ENCODE measurements at places on chromosomes 7 and 10. TPM values are rescaled to one million over a fixed set of nuclear protein-coding genes. Genes with fewer than 3 reads are reported as not detected.

- DNase-seq = peak; percentile 90
These were observed 2.5 kb downstream of the LRCH4 start for GRCh38 chr7:100583132-100584053.

GRCh38 chr10:79424221-79425073 lies 21.0 kb downstream of the ZCCHC24 start:
- DNase-seq = no peak

DNA sequence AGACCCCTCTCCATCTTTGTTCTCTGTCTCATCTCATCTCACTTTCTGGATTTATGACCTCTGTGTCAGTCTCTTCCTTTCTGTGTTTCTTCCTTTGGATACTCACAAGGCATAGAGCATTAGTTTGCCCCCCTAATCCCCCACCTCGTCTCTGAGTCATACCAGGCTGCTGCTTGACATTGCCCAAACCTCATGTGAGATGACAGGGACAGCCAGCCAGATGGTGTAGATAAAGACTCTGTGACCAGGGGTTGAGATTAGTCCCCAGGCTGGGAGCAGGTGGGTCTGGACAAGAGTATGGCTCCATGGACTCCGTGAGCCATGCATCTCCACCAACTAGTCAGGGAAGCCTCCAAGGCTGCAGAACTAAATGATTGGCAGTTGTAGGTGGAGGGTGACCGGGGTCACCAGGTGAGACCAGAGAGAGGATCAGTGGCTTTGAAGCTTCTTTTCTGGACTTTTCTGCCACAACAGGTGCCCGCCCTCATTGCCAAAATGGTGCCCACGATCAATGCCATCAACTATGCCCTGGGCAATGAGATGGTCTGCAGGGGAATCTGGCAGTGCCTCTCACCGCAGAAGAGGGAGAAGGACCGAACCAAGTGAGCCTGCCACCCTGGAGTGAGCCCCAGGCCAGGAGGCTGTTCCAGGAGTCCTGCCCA lies 13.3 kb downstream of the RGR start:
- no peak for DNase-seq

- DNase-seq = peak; percentile 31
These were observed 427.7 kb downstream of the RPS24 start for GRCh38 chr10:78461333-78461732.

- DNase-seq = no peak
These were observed 2.3 kb downstream of the CELF2 start for GRCh38 chr10:11019724-11020547.

- peak; percentile 5 for DNase-seq
These were observed 154.4 kb upstream of the SH2B2 start for GRCh38 chr7:102132209-102132752.

GRCh38 chr7:150361402-150361801 lies 7.2 kb upstream of the REPIN1 start:
- no peak for DNase-seq

- no peak for DNase-seq
These were observed 46.3 kb downstream of the GOLGA7B start for GRCh38 chr10:97895915-97896314.

DNA sequence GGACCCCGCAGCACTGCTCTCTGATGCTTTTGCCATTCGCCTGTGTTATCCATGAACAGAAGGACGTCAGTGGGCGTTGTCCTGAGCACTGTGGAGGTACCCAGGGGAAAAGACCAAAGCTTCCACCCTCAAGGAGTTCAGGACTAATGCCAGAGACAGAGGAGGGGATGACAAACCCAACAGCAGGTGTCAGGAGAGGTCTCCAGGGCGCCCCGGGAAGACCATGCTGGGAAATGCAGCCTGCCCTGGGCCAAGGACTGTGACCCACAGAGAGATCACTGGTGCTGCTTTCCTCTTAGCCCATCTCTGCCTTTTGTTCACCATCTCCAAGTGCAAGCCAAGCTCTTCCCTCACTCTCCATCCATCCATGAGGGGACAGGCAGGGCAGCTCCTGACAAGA lies 166.8 kb upstream of the PFKP start:
- DNase-seq = no peak

DNA sequence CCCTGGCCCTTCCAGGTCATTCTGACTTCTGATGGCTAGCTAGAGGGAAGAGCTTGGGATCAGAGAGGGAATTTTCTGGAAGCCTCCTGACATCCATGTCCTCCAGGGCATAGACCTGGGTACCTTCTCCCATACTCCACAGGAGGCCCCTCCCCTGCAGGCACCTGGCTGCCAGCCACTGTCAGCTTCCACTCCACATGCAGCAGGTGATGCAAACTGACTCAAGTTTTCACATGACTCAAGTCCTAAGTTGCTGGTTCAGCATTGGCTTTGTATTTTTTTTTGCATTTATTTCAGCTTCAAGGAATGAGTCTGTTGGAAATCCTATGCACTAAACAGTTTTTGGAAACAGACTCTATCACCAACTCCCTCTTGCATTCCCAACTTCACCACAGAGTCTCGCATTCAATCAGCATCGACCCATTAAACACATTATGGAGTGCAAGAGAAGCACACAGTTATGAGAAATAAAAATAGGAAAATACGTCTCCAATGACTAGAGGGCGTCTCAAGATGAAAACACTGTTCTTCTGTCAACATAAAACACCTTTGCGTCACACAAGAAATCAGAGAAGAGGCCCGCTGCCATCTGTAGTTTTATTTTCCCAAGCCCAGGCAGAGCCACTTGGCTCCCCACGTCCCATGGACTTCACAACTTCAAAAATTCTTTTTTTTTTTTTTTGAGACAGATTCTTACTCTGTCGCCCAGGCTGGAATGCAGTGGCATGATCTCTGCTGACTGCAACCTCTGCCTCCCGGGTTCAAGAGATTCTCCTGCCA lies 362.6 kb upstream of the MGMT start:
- DNase-seq = no peak

DNA sequence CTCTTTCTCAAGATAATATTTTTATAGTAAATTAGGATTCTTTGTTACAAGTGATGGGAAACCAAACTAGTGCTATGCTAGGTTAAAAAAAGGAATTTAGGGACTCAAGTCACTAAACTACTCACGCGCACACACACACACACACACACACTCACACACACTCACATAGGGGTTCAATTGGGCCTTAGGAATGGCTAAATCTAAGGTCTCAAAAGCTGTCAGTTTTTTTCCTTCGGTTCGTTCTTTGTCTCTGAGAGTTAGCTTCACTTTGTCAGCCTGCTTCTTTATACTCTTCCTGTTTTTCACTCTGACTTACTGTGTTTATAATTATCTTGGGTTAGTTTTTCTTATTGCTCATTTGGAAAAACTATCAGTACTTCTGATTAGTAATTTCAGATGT lies 138.9 kb downstream of the ADK start:
- DNase-seq = no peak

- DNase-seq = no peak
These were observed 134.8 kb downstream of the OAT start for GRCh38 chr10:124283949-124284250.

DNA sequence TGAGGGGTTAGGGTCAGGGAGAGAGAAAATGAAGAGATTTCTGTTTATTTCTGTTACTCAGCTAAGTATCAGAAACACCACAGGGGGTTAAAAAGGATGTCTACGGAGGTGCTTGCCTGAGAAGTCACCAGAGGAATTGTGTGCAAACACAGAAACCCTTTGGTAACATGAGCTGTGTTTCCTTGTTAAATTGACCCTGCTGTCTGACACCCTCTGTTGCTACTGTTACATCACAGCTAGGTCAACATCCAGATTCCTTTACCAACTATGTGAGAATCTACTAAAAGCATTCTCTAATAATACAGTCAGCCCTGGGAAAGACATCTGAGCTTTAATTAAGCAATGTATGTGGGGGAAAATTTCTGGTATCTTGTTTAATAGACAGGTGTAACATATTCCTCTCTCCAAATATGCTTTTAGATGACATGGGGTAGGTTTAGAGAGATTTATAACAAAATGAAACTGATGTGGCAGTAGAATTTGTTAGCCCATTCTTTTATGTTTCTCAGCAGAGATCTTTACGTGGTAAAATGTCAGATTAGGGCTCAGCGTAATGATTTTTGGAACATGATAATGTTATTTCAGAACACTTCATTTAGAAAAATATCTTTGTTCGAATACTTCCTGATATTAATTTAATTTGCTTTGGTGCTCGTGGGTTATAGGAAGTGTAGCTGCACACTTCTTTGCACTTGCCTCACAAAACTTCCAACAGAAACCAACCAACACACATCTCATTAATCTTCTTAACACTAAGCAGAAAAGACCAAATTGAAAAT lies 168.0 kb upstream of the AHR start:
- no peak for DNase-seq

DNA sequence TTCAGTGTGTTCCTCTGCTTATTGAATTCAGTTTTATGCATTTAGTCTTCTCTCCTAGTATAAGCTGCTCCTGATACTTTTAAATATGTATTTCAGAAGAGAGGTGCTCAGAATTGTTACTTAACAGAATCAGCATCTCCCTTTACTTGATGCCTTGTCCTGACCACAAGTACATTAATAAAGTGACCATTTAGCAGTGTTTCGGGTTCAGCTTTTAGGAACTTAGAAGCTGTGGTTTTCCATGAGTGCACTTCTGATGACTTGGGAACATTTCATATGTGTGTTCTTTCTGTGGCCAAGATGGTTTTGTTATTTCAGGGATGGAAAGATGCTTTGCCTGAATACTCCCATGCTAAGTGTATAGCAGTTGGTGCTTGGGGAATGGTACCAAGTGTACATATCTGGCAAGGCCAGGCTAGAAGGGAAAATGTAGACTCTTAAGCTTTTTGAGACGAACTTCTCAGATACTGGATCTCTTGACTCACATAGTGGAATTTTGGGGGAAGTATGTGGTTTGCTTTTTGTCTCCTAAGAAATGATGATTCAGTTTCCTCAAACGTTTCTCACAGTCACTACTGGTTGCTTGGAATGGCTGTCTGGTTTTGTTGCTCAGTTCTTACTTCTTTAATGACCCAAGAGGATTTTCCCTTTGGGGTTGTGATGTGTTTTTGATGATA lies 17.2 kb downstream of the SGPL1 start:
- DNase-seq = no peak

DNA sequence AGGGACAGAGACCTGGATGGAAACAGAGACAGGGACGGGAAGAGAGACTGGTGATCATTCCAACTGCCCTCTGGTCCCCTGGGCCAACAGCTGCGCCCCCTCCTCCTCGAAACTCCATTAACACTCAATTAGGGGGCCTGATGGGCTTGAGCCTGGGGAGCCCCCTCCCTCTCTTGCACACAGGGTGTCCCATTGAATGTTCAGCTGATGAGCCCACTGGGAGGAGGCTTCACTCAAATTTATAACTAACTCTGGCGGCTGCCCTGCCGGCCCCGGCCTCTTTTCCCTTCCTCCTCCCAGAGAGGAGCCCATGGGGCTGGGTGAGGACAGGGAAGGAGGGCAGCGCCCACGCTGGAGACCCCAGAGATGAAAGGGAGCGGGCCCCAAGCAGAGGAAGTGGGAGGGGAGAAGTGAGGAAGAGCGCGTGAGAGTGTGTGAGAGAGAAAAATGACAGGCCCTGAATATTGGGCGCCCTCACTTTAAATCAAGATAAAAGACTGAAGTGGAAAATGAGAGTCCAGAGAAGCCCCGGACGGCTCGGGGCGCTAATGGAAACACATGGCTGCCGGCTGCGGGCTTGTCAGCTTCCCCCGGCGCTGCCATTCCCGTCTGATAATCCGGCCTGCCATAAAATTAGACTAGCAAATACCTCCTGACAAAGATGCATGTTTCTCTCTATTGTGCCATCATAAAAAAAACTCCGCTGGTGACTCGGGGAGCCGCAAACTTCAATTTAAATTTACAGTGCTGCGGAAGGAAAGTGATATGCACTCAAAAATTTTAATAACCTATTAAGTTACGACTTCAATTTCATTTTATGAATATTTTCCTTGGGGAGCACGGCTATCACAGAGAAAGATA lies 58.0 kb upstream of the PAX2 start:
- DNase-seq = no peak

DNA sequence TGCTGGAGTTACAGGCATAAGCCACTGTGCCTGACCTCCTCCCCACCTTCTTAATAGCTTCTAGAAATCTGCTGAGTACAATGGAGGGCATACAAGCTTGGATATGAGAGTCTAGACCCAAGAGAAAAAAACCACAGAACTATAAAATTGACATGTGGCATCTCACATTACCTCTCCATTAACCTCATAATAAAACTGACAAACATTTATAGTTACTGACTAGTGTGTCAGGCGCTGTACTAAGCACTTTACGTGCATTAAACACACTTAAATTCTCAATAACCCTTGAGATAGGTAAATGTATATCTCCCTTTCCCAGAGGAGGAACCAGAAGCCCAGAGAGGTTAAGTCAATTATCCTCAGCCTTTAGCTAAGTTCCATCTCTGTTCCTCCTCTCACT lies 300.5 kb upstream of the MYO3A start:
- DNase-seq = no peak

DNA sequence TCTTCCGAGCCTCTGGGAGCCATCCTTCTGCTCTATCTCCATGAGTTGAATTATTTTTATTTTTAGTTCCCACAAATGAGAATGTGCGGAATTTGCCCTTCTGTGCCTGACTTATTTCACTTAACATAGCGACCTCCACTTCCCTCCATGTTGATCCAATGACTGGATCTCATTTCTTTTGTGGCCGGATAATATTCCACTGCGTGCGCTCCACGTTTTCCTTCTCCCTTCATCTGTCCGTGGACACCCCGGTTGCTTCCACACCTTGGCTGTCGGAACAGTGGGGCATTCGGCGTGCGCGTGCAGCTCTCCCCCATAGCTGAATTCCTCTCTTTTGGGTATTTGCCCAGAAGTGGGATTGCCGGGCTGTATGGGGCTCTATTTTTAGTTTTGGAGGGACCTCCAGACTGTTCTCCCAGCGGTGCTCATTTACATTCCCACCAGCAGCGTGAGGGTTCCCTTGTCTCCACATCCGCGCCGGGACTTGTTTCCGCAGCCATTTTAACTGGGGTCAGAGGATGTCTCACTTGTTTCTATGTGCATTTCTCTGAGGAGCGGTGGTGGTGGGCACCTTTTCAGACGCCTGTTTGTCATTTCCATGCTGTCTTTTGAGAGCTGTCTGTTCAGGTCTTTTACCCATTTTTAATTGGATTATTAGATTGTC lies 51.0 kb upstream of the SUN1 start:
- DNase-seq = no peak

The TRIL gene
- total RNA-seq = 2.6 TPM

The GPR15LG gene
- total RNA-seq = not detected

The SPAM1 gene
- 0.24 TPM for total RNA-seq

The PNLIPRP2 gene
- not detected for total RNA-seq

The FRAT1 gene
- 1.6 TPM for total RNA-seq

The EPO gene
- total RNA-seq = not detected

The CALCR gene
- total RNA-seq = not detected

The PRKCQ gene
- total RNA-seq = 0.24 TPM

The POU6F2 gene
- 0.19 TPM for total RNA-seq

The TRPV5 gene
- total RNA-seq = not detected

The FERD3L gene
- not detected for total RNA-seq
